CD4-positive, alpha-beta memory T cell (primary cell): ENCODE measurements at places on chromosomes 1 and 21. TPM values are rescaled to one million over a fixed set of nuclear protein-coding genes. Genes with fewer than 3 reads are reported as not detected.

- no peaks in the 10 kb centered on the region for H3K4me1 ChIP-seq
- H3K36me3 ChIP-seq = no peaks in the 10 kb centered on the region
- no peaks in the 10 kb centered on the region for H3K27me3 ChIP-seq
- H3K4me3 ChIP-seq = no peak overlapping the region
- DNase-seq = no peak
These were observed 279.9 kb upstream of the ADAMTS5 start for GRCh38 chr21:27246741-27247140.

DNA sequence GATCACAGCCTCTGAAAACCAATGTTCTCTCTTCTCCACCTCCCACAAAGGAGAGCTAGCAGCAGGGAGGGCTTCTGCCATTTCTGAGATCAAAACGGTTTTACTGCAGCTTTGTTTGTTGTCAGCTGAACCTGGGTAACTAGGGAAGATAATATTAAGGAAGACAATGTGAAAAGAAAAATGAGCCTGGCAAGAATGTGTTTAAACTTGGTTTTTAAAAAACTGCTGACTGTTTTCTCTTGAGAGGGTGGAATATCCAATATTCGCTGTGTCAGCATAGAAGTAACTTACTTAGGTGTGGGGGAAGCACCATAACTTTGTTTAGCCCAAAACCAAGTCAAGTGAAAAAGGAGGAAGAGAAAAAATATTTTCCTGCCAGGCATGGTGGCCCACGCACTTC lies 35.8 kb upstream of the TDRD10 start:
- H3K27ac ChIP-seq = peak overlapping the region; percentile 66
- H3K36me3 ChIP-seq = no peaks in the 10 kb centered on the region
- no peak for DNase-seq
- no peaks in the 10 kb centered on the region for H3K27me3 ChIP-seq
- peaks cover 81% of the 10 kb centered on the region for H3K4me1 ChIP-seq

- H3K36me3 ChIP-seq = no peaks in the 10 kb centered on the region
- H3K4me1 ChIP-seq = peaks cover 14% of the 10 kb centered on the region
- H3K4me3 ChIP-seq = no peak overlapping the region
- no peak for DNase-seq
- H3K27ac ChIP-seq = no peak overlapping the region
- H3K27me3 ChIP-seq = no peaks in the 10 kb centered on the region
These were observed 71.0 kb downstream of the LMO4 start for GRCh38 chr1:87399701-87400100.

DNA sequence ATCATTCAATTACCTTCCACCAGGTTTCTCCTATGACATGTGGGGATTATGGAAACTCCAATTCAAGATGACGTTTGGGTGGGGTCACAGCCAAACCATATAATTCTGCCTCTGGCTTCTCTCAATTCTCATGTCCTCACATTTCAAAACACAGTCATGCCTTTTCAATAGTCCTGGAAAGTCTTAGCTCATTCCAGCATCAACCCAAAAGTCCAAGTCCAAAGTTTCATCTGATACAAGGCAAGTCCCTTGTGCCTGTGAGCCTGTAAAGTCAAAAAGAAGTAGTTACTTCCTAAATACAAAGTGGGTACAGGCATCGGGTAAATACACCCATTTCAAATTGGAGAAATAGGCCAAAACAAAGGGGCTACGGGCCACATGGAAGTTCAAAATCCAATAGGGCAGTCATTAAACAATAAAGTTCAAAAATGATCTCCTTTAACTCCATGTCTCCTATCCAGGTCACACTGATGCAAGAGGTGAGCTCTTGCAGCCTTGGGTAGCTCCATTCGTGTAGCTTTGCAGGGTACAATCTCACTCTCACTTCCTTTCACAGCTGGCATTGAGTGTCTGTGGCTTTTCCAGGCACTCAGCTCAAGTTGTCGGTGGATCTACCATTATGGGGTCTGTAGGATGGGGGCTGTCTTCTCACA lies 112.9 kb downstream of the FCRL5 start:
- DNase-seq = no peak
- H3K27ac ChIP-seq = no peak overlapping the region
- no peaks in the 10 kb centered on the region for H3K4me1 ChIP-seq

GRCh38 chr1:50110656-50111055 lies 1.9 kb downstream of the ELAVL4 start:
- no peak for DNase-seq
- H3K36me3 ChIP-seq = no peaks in the 10 kb centered on the region
- no peak overlapping the region for H3K4me3 ChIP-seq

DNA sequence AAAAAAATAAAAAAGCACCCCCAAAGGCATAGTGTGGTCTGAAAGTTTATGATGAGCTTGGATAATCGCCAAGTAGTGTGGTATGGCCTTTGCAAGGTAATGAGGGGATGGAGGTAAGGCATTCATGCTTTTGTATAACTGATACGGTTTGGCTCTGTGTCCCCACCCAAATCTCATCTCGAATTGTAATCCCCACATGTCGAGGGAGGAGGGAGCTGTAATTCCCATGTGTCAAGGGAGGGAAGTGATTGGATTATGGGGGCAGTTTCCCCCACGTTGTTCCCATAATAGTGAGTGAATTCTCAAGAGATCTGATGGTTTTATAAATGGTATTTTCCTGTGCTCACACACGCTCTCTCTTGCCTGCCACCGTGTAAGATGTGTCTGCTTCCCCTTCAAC lies 215.5 kb downstream of the NFIA start:
- H3K36me3 ChIP-seq = no peaks in the 10 kb centered on the region
- H3K27me3 ChIP-seq = no peaks in the 10 kb centered on the region
- H3K27ac ChIP-seq = no peak overlapping the region
- H3K4me1 ChIP-seq = no peaks in the 10 kb centered on the region
- H3K4me3 ChIP-seq = no peak overlapping the region

- H3K27me3 ChIP-seq = no peaks in the 10 kb centered on the region
- no peak overlapping the region for H3K27ac ChIP-seq
- H3K4me3 ChIP-seq = no peak overlapping the region
- H3K36me3 ChIP-seq = no peaks in the 10 kb centered on the region
These were observed 46.6 kb downstream of the KCNJ6 start for GRCh38 chr21:37869661-37870060.

DNA sequence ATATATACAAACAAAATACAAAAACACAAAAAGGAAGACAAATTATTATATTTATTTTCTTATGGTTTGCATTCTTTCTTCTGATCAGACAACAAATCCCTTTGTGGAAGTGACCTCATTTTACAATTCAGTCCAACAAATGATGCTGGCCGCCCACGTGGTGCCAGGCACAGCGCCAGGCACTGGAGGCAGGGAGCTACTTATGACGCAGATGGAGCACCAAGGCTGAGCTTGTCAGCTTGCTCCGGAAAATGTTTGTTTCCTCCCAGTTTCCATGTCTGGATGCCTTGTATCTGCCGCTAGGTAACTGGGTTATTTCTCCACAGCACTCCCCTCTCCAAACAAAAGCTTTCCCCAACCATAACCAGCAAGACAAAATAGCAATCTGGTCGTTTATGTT lies 30.7 kb upstream of the CD34 start:
- H3K36me3 ChIP-seq = no peaks in the 10 kb centered on the region
- no peak overlapping the region for H3K27ac ChIP-seq
- H3K4me1 ChIP-seq = no peaks in the 10 kb centered on the region
- no peaks in the 10 kb centered on the region for H3K27me3 ChIP-seq
- H3K4me3 ChIP-seq = no peak overlapping the region

GRCh38 chr1:185477638-185478580 lies 160.9 kb upstream of the IVNS1ABP start:
- no peak overlapping the region for H3K27ac ChIP-seq
- no peak overlapping the region for H3K4me3 ChIP-seq
- H3K27me3 ChIP-seq = no peaks in the 10 kb centered on the region
- no peak for DNase-seq

ENAH gene
- total RNA-seq = 0.26 TPM

GRCh38 chr21:21740207-21740606 lies 742.0 kb downstream of the NCAM2 start:
- H3K4me3 ChIP-seq = no peak overlapping the region
- no peak overlapping the region for H3K27ac ChIP-seq
- H3K27me3 ChIP-seq = no peaks in the 10 kb centered on the region
- no peaks in the 10 kb centered on the region for H3K36me3 ChIP-seq

GRCh38 chr1:204987689-204988088 lies 55.3 kb upstream of the CNTN2 start:
- H3K27me3 ChIP-seq = no peaks in the 10 kb centered on the region
- DNase-seq = no peak
- no peak overlapping the region for H3K4me3 ChIP-seq
- no peak overlapping the region for H3K27ac ChIP-seq
